ENCODE measurements at places on chromosomes 5 and 9.

DNA sequence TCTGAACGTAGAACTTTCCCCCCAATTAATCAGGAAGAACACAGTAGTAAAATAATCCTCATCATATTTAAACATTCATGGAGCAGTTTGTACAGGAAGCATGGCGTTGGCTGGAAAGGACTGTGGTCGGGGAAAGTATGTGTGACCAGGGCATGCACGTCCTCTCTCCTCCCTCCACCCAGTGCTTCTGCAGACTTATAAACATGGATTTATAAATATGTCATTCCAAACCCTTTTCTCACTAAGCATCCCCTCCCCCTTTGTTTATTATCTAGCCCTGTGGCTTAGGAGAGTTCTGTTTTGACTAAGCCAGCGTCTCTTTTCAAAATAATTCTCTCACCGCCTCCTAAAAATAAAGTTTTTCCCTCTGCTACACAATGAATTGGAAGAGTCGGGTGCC lies 70.4 kb upstream of the DAP start:
- peak; percentile 18 for DNase-seq

DNA sequence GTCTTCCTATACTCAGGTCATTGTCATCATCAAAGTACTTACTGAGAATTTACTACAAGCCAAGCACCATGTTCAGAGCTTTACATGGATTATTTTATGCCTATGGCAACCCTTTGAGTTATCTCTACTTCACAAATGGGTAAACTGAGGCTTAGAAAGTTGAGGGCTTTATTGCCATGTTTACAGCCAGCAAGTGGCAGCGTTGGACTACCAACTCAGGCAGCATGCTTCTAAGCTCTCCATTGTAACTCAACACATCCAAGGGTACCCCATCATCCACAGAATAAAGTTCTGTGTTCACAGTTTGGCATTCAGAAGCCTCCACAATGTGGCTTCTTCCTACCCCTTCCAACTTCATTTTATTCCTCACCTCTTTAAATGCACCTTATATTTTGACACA lies 422.6 kb upstream of the GRIA1 start:
- no peak for DNase-seq

GRCh38 chr9:71637375-71637774 lies 130.9 kb downstream of the CEMIP2 start:
- no peak for DNase-seq

DNA sequence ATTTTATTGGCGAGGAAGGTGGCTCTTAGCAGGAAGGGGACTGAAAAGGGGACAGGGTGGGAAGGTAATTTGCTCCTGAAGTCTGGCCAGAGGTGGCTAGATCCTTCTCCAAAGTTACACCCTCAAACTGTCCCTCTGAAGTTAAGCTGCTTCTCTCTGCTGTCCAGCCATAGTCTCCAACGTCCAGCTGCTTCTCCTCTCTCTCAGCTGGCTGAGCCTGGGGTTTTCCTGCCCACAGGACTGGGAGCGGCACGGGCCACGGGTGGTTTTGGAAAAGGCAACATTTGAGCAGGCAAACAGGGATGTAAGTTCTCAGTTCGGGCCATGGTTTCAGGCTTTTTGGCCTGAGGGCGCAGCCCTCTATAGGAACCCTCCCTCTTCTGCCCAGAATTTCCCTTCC lies 128.3 kb downstream of the YIPF5 start:
- no peak for DNase-seq

- no peak for DNase-seq
Measured at GRCh38 chr9:91130796-91131318, 230.9 kb downstream of the AUH start.

GRCh38 chr9:78575081-78575480 lies 278.2 kb downstream of the PSAT1 start:
- DNase-seq: no peak

- no peak for DNase-seq
Measured at GRCh38 chr5:120368923-120369715, 95.0 kb upstream of the PRR16 start.

DNA sequence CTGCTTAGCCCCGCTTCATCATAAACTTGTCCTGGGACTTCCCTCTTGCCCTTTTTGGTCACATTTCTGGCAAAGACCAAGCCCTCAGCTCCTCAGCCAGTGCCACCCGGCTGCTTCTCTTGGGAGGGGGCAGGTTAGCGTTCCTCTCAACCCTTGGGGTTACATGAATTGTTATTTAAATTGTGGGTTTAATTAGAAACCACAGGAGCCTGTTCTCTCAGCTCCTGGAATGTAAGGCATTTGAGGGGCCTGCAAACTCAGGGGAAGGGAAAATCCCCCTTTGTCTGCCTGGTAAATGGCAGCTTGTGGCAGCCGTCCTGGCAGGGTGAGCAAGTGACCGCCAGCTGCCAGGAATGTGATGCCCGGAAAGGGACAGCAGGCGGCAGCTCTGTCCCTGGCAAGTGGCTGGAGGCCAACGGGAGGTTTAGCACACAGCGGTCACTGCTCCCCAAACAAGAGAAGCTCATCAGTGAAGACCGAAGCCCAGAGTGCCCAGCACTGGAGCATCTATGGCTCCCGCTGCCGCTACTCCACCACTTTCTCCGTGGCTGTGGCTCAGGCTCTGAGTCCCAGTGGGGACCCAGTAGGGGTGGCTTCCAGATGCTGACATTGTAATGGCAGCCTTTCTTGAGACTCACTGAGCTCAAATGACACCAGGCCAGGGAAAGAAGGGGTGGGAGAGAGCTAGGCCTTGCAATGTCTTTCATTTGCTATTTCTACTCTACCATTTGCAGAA lies 51.7 kb downstream of the SHB start:
- DNase-seq: no peak

GRCh38 chr9:133347515-133347984 lies 381 bp downstream of the MED22 start:
- DNase-seq: no peak

- DNase-seq: no peak
Measured at GRCh38 chr5:57495285-57496086, 12.9 kb upstream of the ACTBL2 start.

GRCh38 chr5:95358848-95359247 lies 32.3 kb upstream of the FAM81B start:
- DNase-seq: no peak

DNA sequence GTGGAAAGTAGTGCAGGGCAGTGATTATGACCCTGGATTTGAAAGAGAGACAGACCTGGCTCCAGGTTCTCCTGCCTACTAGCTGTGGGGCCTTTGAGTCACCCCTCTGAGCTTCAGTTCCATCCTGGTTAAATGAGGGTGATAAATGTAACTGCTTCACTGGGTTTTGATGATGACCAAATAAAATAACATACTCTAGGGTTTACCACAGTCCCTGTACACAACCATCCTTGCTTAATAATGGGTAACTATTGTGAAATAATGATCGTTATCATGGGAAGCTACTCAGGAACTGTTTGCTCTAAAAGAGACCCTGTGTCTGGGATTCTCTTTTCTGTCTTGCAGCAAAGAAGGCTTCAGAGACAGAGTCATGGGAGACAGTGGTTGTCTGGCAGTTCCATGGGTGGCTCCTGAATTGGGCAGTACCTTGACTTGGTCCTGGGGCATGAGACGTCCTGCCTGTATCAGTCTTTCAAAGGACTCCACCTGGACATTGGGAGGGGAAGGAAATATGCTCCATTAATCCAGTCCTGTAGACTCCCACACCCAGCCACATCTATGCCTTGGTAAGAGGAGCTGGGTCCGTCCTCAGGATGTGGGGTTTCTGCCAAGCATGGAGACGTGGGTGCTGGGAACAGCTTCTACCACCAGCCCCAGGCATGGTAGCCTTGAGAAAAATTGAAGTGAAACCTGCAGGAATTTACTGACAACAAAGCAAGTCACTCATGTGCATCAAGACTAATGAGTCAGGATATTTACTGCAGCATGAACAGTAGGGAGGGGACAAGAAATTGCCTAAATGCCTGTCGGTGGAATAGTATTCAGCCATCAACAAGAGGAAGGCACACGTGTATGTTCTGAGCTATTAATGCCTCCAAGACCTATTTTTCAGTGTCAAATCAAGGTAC lies 23.4 kb downstream of the AKNA start:
- DNase-seq: no peak

DNA sequence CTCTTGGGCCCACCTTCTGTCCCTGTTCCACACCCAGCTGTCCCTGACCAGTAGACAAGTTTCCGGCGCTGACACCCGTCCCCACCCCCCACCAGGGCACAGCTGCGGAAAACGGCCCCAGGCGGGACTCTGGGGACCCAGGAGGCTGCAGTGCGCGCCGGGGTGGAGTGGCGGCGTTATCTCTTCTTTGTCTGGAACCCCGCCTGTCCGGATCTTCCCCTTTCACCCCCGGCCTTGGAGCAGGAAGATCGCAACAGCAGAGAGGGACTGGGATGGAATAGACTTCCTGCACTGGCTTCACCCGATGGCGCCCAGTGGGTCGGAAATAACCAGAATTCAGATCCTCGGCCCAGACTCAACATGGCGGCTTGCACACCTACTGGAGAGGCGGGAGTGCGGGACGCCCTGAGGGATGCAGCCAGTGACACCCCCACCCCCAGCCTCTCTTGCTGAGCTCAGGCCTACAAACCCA lies 4.7 kb downstream of the PAX5 start:
- no peak for DNase-seq

GRCh38 chr5:139962445-139962844 lies 80.7 kb downstream of the NRG2 start:
- no peak for DNase-seq

Measured in smooth muscle cell of the brain vasculature (primary cell).